Chondrocyte (in vitro differentiated cells): ENCODE measurements at places on chromosomes 7 and 10. TPM values are rescaled to one million over a fixed set of nuclear protein-coding genes. Genes with fewer than 3 reads are reported as not detected.
A peak's percentile ranks its signal among the peaks of the same experiment; 100 is the strongest.

Gene DLX5
- 0.27 to 7.5 TPM (median 0.77 TPM) in 3 replicates for total RNA-seq

Gene EVX1
- not detected in 3 replicates for total RNA-seq

Gene KIF11
- 6.6 to 9.9 TPM (median 7.1 TPM) in 3 replicates for total RNA-seq

Gene MEPCE
- 30.9 to 39.1 TPM (median 31.8 TPM) in 3 replicates for total RNA-seq

DNA sequence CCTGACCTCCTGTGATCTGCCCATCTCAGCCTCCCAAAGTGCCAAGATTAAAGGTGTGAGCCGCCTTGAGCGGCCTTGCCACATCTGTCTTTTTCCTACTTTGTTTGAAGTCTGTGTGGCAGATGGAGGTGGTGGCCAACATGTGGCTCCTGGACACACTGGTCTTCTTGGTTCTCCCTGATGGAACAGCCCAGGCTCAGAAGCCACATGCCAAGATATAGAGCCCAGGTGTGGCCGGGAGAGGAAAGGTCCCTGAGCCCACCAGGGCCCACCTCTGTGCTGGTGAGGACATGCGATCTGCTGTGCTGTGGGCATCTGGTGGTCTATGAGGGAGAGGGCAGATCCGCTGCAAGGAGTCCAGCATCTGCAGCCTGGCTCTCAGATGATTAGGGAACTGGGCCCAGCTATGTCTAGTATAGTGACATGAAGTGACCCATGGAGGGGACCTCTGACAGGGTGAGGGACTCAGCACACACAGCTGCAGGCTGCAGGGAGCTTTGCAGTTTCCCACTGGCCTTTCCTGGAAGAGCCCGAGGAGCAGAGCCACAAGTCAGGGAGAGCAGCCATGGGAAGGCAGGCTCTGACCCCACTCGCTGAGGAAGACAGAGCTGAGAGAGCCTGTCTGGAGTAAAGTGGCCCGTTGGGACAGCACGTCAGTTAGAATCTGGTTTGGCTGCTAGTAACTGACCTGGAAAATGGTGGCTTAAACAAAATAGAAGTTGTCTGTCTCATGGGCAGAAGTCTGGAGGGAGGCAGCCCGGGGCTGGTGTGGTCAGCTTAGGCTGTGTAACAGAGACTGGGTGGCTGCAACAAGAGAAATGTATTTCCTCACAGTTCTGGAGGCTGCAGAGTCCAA is 25.9 kb downstream of the ADCY1 start:
- H3K4me3 ChIP-seq, result no peak overlapping the region
- H3K27me3 ChIP-seq, result peaks cover 11% of the 10 kb centered on the region
- no peak for DNase-seq
- no peak overlapping the region for H3K27ac ChIP-seq
- no peaks in the 10 kb centered on the region for H3K4me1 ChIP-seq

DNA sequence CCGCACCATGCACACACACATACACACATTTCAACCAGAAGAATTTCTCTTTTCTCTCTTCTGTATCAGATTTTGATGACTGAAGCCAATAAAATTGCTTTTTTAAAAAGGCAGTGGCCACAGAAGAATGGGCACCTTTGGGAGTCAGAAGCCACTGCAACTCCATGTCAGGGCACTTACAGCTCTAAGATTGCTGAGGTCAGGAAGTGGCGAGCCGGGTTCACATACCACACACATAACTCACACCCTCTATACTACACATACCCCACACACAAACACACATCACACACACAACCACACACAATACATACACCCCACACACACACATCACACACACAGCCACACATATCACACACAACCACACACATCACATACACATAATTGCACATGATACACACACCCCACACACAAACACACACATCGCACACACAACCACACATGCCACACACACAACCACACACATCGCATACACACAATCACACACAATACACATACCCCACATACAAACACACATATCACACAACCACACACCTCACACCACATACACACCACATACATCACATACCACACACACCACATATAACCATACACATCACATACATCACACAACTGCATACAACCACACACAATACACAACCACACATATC is 31.2 kb downstream of the GPRIN2 start:
- H3K4me1 ChIP-seq, result peaks cover 5% of the 10 kb centered on the region
- DNase-seq, result peak; percentile 60
- no peak overlapping the region for H3K27ac ChIP-seq
- no peaks in the 10 kb centered on the region for H3K27me3 ChIP-seq
- no peaks in the 10 kb centered on the region for H3K36me3 ChIP-seq
- no peak overlapping the region for H3K4me3 ChIP-seq
